Ascending aorta (tissue), 2 donors: ENCODE measurements at places on chromosomes 5 and 9. TPM values are rescaled to one million over a fixed set of nuclear protein-coding genes. Genes with fewer than 3 reads are reported as not detected.

DNA sequence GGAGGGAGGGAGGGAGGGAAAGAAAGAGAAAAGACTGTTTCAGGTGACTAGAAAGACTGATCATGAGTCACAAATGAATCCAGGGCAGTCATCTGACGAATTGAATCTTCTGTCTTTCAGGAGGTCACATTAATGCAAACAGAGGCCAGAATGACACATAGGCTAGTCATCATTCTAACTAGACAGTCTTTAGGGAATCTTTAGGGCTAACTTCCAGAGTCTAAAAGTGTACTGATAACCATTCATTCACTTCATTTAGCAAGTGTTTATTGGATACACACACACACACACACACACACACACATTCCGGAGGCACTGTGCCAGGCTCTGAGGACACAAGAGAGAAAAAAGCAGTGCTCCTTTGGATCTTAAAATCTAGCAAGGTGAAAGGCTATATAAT lies 156.7 kb downstream of the EBF1 start:
- peaks cover 2% of the 10 kb centered on the region for H3K4me1 ChIP-seq
- H3K36me3 ChIP-seq = no peaks in the 10 kb centered on the region
- H3K4me3 ChIP-seq = no peak overlapping the region
- H3K27me3 ChIP-seq = no peaks in the 10 kb centered on the region

GRCh38 chr9:116450378-116451139 lies 236.5 kb upstream of the TRIM32 start:
- H3K4me1 ChIP-seq = no peaks in the 10 kb centered on the region
- H3K36me3 ChIP-seq = no peaks in the 10 kb centered on the region
- DNase-seq = no peak

The NTNG2 gene
- total RNA-seq = 5.9 TPM

GRCh38 chr5:14463629-14464028 lies 118.0 kb upstream of the OTULINL start:
- H3K4me1 ChIP-seq = no peaks in the 10 kb centered on the region
- H3K27me3 ChIP-seq = no peaks in the 10 kb centered on the region
- DNase-seq = no peak
- H3K36me3 ChIP-seq = peaks cover 62% of the 10 kb centered on the region

- H3K4me3 ChIP-seq = peak overlapping the region; percentile 70
- H3K27me3 ChIP-seq = no peaks in the 10 kb centered on the region
- DNase-seq = no peak
- no peaks in the 10 kb centered on the region for H3K36me3 ChIP-seq
- peak overlapping the region; percentile 79 for H3K27ac ChIP-seq
Measured at GRCh38 chr5:14142202-14142826, 828 bp upstream of the TRIO start.

DNA sequence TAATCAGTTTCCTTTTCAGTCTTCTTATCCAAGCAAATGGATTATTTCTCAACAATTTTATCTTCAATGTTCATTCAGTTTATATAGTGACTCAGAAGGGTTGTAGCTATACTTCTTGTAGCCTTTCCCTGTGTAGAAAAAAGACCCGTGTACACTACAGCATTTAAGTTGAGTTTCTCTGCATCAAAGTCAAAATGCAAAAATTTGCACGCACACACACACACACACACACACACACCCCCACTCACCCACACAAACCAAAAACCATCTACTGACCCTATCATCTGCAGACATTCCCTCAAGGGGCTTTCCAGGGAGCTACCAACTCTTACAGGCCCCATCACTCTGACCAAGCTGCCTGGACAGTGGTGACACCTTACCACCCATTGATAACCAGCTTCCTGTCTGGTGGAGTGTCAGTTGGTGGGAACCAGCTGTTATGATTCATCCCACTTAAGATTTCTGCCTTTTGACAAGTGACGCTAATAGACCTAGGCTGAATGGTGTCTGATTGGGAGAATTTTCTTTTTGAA lies 12.2 kb upstream of the ELL2 start:
- H3K27ac ChIP-seq = no peak overlapping the region
- H3K4me1 ChIP-seq = no peaks in the 10 kb centered on the region
- H3K4me3 ChIP-seq = no peak overlapping the region
- H3K27me3 ChIP-seq = no peaks in the 10 kb centered on the region
- no peaks in the 10 kb centered on the region for H3K36me3 ChIP-seq

DNA sequence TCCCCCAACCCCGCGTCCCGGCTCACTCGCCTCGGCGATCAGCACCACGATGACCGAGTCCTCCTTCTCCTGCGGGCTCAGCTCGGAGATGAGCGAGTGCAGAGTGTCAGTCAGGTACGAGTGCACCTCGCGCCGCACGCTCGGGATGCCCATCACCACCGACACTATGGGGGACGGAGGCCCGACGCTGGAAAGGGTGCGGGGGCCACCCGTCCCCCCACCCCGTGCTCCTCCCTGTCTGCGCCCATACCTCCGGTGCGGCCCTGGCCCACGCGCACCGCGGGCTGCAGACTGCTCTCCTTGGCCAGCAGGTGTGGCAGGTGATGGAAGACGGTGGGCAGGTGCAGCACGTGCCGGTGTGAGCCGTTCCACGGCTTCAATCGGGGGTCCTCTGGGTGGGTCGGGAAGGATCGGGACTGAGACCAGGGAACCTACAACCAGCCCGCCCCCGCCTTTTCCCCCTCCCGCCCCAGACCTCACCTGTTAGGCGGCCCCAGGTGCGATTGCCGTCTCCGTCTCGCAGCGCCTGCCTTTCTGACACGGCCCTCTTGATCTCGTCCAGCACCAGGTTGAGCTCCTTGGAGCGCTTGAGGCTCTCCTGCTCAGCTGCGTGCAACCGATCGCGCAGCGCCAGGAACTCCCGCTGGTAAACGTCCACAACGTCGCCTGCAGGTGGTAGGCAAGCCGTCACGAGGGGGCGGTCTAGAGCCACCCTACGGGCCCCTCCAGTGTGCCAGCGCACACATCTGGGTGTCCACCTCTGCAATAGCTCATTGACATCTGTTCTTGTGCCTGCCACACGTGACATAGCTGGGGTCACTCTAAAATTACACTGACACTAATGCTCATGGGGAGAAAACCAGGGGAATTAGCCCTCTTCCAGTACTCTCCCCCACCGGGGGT lies 5.1 kb downstream of the MGAT4B start:
- peaks cover 24% of the 10 kb centered on the region for H3K4me1 ChIP-seq
- peak; percentile 68 for DNase-seq
- H3K36me3 ChIP-seq = peaks cover 43% of the 10 kb centered on the region
- H3K27ac ChIP-seq = no peak overlapping the region
- H3K4me3 ChIP-seq = no peak overlapping the region

The TNPO1 gene
- 48.5 TPM for total RNA-seq

GRCh38 chr9:137015976-137016375 lies 12.1 kb downstream of the ABCA2 start:
- DNase-seq = no peak
- H3K4me1 ChIP-seq = no peaks in the 10 kb centered on the region
- H3K4me3 ChIP-seq = no peak overlapping the region

The AP3B1 gene
- 37.3 TPM for total RNA-seq

The GAPVD1 gene
- total RNA-seq = 18.9 TPM

GRCh38 chr5:92904021-92904420 lies 677.0 kb downstream of the NR2F1-AS1 start:
- H3K4me1 ChIP-seq = no peaks in the 10 kb centered on the region
- H3K27ac ChIP-seq = no peak overlapping the region
- no peaks in the 10 kb centered on the region for H3K36me3 ChIP-seq
- H3K27me3 ChIP-seq = no peaks in the 10 kb centered on the region

The PIP5KL1 gene
- total RNA-seq = not detected

The GPX8 gene
- total RNA-seq = 27.9 TPM

The IL5 gene
- not detected for total RNA-seq

The LHX3 gene
- not detected for total RNA-seq
